ENCODE measurements at places on chromosomes 13 and 19. TPM values are rescaled to one million over a fixed set of nuclear protein-coding genes. Genes with fewer than 3 reads are reported as not detected.

ZNF625 gene
- total RNA-seq: 5.0 TPM

KIR2DL1 gene
- total RNA-seq: not detected

FPR3 gene
- not detected for total RNA-seq

SIGLECL1 gene
- not detected for total RNA-seq

STRN4 gene
- total RNA-seq: 87.1 TPM

CLPTM1 gene
- 80.4 TPM for total RNA-seq

CYP2F1 gene
- total RNA-seq: not detected

EEF2 gene
- total RNA-seq: 1,742 TPM

Data from T-helper 2 cell treated with Interferon-gamma antibody and Interleukin-4, amounts not matched to agents 100 ng/mL and 5 ng/mL, for 36 hours (primary cell).